Muscle of back (tissue), 13 donors: ENCODE measurements at places on chromosomes 7 and 10.

GRCh38 chr7:36911788-36912187 is 187.5 kb upstream of the AOAH start:
- DNase-seq = no peak

DNA sequence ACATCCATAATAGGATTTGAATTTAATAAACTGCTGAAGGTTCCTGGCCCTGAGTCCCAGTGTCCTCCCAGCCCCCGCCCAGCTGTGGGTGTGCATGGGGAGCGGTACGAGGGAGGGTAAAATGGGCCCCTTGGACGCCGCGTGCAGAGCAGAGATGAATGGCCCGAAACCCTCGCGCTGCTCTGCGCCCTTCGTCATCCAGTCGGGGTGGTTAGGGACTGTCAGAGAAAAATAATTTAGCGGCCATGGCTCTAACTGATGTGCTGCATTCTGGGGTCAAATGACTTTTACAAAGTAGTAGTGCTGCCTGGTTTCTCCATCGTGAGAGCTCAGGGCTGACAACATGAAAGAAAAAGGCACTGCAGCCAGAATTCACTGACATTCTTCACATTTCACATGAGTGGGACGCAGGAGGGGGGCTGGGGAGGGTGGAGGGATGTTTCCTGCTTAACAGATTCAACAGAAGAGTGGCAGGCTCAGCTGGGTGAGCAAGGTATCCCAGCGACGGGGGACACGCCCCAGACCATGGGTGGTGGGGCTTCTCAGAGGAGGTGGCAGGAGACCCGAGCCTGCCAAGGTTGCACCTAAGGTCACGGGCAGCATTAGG is 304.5 kb downstream of the WDR37 start:
- peak; percentile 56 for DNase-seq

DNA sequence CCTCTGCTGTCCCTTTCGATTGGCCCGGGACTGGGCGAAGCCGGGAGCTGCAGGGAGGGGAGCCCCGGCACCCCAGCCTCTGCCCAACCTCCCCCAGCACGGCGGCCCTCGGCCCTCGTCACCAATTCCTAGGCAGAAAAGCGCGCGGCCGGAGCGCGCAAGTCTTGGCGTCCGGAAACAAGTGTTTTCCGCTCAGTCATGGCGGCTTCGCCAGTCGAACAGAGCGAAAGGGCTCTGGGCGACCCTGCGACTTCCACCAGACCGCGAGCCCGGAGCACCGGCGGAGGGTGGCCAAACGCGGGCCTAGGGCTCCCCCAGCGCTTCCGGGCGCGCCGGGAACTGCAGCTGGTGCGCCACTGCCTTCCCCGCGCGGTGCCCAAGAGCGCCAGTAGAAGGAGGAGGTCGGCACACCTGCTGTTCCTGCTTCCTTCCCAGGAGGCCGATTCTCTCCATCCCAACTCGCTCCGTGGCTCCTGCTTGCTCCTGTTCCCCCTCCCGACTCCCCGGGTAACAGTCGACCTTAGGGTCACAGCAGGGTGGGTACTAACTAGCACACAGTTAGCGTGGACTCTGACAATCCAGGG is 729.9 kb downstream of the ZWINT start:
- peak; percentile 42 for DNase-seq

GRCh38 chr7:37392673-37393017 is 56.0 kb downstream of the ELMO1 start:
- no peak for DNase-seq

GRCh38 chr7:19663816-19664462 is 44.9 kb downstream of the POLR1F start:
- peak; percentile 28 for DNase-seq

- DNase-seq = no peak
These were observed 23.5 kb upstream of the ZNF12 start for GRCh38 chr7:6730343-6730633.

GRCh38 chr7:100476101-100476780 is 2.8 kb downstream of the TSC22D4 start:
- DNase-seq = no peak

DNA sequence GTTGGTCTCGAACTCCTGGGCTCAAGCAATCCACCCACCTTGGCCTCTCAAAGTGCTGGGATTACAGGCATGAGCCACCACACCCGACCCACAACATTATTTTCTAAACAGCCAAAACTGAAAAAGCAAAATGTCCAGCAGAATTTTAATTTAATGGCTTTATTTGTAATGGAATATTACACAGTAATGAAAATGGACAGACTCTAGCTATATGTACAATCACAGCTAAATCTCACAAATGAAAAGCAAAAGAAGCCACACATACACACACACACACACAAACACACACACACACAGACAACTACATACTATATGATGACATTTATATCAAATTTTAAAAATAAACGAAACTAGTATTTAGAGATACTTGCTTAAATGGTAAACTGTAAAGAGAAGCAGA is 18.7 kb downstream of the ARHGAP19 start:
- no peak for DNase-seq

DNA sequence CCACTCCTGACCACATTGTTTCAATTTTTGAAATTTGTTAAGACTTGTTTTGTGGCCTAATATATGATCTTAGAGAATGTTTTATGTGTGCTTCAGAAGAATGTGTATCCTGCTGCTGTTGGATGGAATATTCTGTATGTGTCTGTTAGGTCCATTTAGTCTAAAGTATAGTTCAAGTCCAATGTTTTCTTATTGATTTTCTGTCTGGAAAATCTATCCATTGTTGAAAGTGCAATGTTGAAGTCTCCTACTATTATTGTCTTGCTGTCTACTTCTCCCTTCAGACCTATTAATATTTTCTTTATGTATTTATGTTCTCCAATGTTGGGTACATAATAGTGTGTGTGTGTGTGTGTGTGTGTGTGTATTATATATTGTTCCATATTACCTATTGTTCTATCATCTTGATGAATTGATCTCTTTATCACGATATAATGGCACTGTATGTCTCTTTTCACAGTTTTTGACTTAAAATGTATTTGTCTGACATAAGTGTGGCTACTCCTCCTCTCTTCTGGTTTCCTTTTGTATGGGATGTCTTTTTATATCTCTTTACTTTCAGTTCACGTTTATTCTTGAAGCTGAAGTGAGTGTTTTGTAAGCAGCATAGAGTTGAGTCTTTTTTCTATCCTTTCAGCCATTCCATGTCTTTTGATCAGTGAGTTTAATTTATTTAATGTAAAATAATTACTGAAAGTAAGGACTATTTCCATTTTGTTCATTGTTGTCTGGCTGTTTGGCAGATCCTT is 61.3 kb downstream of the AKR1D1 start:
- no peak for DNase-seq

GRCh38 chr7:79241288-79242060 is 212.0 kb downstream of the MAGI2 start:
- DNase-seq = peak; percentile 3

DNA sequence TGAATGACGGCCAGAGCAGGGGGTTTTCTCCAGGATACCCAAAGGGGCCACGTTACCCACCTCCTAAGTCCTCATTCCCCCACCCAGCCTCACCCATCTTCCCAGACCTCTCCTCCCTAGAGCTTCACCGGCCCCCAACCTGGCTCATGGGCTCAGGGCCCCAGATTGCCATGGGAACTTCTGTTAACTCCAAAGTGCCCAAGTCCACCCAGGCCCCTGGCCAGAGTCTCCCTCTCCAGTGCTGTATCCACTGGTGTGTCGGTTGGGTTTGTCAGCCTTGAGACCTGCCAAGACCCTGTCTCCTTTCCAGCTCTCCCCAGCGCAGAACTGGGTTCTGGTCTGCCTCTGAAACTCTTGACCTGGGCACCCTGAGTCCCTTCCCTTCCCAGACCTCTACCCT is 37.1 kb upstream of the ZMIZ2 start:
- DNase-seq = no peak

DNA sequence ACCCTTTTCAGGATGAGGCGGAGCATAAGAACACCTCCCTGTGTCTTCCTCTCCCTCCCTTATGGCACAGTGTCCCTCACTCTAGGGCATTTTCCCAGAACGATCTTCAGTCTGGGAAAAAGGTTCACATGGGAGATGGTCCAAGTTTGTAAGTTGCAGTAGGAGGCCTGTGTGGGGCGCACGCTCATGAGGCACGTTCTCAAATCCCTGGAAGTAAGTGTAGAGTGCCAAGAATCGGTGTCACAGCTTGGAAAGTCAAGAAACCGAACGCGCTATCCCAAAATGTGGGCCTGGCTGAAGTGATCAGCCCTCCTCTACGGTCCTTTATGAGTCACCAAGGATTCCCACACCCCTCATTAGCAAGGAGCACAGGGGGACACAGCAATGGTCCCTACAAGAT is 23.9 kb upstream of the SMARCD3 start:
- no peak for DNase-seq

DNA sequence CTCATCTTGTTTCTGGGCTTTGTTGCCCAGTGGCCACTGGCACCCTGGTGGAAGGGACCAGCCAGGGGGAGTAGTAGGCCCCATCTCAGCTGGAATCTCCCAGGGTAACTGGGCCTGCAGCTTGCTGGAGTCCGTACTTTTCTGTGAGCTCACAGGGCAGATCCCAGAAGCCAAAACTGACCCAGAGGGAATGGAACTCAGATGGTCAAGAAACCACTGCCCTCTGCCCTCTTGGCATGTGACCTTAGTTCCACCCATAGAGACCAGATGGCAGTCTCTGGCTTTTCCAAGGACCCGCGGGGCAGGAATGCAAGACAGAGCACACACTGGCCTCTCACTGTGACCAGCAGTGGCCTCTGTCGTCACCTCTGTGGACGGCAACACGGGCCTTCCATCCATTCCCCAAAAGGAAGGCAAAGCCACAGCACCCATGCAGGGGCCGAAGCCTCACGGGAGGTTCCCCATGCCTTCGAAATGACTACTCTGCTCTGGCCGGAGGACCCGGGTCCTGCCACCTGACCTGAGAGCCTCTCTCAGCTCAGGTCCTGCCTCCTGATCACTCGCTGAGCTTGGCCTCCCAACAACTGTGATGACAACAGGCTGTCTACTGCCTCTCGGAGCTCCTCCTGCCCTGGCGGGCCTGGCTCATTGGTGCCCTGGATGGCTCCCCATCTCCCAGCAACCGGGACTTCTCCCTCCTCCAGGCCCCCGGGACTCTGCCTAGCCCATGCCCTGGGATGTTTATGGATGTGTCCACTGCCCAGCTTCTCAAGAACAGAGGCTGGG is 29.9 kb downstream of the MYL10 start:
- DNase-seq = peak; percentile 41

- no peak for DNase-seq
These were observed 7.4 kb upstream of the PFKFB3 start for GRCh38 chr10:6195376-6195775.

DNA sequence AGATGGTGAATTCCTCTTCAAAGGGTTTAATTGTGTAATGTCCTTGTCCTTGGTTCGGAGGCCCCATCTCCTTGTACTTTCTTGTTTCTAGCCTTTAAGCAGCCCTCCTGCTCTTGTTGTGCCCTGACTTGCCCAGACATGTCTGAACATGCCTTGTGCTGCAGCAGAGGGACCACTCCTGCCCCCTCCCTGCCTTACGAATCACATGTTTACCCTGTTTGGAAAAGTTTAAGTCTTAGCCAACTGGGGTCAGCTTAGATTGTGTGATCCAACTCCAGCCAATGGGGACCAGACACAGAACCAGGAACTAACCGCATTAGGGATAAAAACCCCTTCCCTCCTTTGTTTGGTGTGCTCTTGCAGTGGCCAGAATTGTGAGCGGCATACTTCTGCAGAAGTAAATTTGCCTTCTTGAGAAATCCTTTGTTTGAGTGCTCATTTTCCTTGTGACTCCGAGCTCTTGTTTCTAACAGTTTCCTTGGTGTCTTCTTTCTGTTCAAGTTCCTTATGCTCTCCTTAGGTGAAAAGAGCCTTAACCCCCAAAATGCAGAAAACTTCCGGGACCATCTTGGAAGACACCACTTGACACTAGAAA is 29.4 kb downstream of the CLRN3 start:
- DNase-seq = no peak

DNA sequence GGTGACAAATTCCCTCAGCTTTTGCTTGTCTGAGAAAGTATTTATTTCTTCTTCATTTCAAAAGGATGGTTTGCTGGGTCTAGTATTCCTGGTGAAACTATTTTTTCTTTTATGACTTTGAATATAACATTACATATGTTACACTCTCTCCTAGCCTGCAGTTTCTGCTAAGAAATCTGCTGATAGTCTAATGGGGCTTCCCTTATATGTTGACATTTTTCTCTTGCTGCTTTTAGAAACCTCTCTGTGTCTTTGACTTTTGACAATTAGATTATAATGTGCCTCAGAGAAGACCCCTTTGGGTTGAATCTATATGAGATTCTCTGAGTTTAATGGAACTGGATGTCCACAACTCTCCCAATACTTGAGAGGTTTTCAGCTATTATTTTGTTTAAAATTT is 33.8 kb upstream of the SRI start:
- DNase-seq = no peak

- DNase-seq = peak; percentile 10
These were observed 63.6 kb downstream of the GPR37 start for GRCh38 chr7:124701955-124702354.

- no peak for DNase-seq
These were observed 14.3 kb downstream of the CHST3 start for GRCh38 chr10:71978476-71978875.

- DNase-seq = peak; percentile 95
These were observed 237.2 kb upstream of the KAT6B start for GRCh38 chr10:74589226-74589673.

DNA sequence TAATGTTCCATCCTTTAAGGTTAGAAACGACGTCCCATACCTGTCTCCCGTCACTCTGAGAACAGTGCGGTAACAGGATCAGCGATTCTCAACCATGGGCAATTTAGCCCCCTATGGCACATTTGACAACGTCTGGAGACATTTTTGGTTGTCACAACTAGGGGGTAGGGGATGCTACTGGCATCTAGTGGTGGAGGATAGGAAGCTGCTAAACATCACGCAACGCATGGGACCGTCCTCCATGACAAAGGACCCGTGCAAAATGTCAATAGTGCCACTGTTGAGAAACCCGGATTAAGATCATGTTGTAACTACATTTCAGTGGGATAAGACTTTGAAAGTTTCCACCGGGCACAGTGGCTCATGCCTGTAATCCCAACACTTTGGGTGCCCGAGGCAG is 5.0 kb upstream of the PAXIP1 start:
- no peak for DNase-seq

DNA sequence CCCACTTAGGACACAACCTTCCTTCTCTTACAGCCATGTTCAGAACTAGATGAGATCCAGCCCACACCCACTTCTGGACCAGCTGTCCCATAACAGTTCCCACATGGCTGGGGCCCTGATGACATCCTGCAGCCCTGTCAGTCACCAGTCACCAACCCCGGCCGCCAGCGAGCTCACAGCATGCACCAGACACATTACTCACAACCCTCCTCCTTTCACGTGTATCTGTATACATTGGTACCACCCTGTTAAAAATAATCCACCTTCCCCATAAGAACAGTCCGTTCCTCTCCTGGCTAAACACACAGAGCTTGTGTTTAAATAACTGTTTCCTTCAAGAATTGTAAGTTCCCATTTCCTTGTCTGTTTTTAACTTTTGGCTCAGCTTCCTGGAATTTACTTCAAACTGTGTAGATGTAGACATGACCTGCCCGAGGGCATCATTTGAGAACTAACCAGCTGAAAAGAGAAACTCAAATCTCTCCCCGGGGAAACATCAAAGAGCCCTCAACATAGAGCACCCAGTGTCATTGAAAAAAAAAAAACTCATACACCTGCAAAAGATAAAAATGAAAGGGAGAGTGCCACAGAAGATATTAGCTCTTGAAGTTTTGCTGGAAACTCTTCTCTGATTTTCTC is 26.0 kb upstream of the PRLHR start:
- DNase-seq = no peak

- DNase-seq = no peak
These were observed 17.2 kb upstream of the SLK start for GRCh38 chr10:103949728-103950127.

- no peak for DNase-seq
These were observed 3.1 kb upstream of the ADAP1 start for GRCh38 chr7:957418-958220.
